ENCODE measurements at places on chromosomes 13 and 19.
A peak's percentile ranks its signal among the peaks of the same experiment; 100 is the strongest.

DNA sequence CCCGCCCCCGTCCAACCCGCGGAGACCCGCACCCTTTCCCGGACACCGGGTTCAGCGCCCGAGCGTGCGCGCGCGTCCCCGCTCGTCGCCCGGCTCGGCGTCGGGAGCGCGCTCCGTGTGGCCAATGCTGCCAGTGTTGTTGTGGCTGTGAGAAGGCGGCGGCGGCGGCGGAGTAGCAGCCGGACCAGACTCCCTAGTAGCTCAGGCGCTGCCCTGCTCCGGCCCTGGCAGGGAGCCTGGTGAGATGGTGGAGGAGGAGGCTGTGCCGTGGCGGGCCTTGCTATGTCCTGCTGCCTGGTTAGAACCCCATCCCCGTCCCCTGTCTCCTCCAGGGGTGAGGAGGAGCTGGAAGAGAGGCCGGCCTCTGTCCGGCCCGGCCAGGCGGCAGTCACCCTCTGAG, 553.2 kb downstream of the TUBA3C start:
- no peak for DNase-seq

DNA sequence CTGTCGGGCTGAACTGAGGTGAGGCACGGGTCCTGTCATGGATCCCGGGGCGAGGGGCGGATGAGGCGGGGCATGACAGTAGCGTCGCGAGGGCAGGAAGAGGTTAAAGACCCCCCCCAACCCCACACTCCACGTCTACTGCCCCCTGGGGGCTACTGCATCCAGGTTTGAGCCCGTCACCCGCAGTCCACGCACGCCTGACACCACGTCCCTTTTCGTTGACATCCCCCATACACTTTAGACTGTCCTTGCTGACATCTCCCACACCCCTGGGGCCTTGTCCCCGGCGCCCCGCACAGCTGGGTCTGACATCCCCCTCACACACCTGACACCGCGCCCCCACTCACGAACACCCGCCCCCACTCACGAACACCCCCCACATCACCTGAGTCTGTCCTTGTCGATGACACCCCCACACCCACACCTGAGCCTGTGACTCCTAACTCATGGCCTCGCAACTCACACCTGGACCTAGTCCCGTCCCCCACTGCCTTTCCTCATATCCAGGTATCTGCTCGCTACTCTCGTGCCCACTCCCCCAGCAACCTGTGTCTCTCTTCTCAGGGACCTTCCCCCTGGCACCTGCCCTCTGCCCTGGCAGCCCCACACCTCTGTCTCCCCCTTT, 416 bp downstream of the SLC25A42 start:
- DNase-seq = no peak

GRCh38 chr13:45479661-45480060, 14.9 kb downstream of the COG3 start:
- no peak for DNase-seq

DNA sequence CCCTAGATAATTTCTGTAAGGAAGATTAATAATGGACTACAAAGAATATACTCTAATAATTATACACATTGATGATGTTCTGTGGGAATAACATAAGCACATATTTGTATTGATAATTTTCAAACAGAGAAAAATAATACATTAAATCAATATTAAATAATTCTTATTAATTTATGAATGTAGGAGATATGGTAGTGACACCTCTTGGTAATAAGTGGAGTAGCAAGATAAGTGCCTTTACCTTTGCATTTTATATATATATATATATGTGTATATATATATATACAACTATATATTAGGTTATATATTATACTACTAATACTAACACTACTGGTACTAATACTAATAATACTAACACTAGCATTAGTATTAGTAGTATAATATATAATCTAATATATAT, 905.8 kb downstream of the SLITRK1 start:
- no peak for DNase-seq

DNA sequence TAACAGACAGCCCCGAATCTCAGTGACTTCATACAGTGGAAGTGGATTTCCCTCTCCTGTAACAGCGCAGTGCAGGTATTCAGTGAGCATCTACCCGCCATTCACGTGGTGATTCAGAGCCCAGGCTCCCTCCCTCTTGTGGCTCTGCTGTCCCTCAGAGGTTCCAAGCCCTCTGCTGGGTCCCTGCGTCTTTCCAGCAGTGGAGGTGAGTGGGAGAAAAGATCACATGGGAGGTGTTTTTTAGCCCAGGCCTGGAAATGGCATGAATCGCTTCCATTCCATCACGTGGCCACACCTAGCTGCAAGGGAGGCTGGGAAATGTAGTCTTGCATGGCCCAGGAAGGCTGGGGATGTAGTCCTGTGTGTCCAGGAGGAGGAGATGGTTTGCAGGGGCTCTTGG, 61.4 kb downstream of the DPF1 start:
- no peak for DNase-seq

- DNase-seq = no peak
These were observed 69.9 kb downstream of the TDRD12 start for GRCh38 chr19:32789429-32789828.

DNA sequence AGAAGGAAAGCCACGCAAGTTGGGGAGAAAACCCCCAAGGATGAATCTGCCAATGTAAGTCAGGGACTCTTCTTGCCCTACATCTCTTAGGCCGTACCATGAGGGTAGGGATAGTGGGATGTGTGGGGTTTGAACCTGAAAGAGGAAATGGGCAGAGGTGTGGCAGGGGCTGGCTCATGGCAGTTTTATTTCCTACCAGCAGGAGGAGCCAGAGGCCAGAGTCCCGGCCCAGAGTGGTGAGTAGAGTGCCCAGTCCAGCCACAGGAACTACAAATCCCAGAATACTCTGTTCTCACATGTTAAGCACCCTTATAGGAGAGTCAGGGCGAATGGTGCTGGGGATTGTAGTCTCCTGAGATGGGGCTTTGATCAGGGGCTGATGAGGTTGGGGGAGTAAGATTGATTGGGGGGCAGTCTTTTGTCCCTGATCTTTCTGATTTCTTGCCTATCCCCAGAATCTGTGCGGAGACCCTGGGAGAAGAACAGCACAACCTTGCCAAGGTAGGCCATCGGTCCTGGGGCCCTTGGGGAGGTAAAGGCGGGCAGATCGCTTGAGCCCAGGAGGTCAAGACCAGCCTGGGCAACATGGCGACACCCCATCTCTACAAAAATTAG, 16.5 kb downstream of the VASP start:
- peak; percentile 87 for DNase-seq

GRCh38 chr13:73057284-73058063, 1.3 kb upstream of the KLF5 start:
- DNase-seq = no peak

GRCh38 chr19:38093587-38093986, 130.4 kb downstream of the DPF1 start:
- DNase-seq = peak; percentile 50

- DNase-seq = no peak
These were observed 172.2 kb downstream of the OLFM4 start for GRCh38 chr13:53200498-53201453.

GRCh38 chr13:103157434-103158145, 91.4 kb upstream of the SLC10A2 start:
- no peak for DNase-seq

- DNase-seq = peak; percentile 91
These were observed 184.1 kb downstream of the ZNF536 start for GRCh38 chr19:30556230-30556711.

DNA sequence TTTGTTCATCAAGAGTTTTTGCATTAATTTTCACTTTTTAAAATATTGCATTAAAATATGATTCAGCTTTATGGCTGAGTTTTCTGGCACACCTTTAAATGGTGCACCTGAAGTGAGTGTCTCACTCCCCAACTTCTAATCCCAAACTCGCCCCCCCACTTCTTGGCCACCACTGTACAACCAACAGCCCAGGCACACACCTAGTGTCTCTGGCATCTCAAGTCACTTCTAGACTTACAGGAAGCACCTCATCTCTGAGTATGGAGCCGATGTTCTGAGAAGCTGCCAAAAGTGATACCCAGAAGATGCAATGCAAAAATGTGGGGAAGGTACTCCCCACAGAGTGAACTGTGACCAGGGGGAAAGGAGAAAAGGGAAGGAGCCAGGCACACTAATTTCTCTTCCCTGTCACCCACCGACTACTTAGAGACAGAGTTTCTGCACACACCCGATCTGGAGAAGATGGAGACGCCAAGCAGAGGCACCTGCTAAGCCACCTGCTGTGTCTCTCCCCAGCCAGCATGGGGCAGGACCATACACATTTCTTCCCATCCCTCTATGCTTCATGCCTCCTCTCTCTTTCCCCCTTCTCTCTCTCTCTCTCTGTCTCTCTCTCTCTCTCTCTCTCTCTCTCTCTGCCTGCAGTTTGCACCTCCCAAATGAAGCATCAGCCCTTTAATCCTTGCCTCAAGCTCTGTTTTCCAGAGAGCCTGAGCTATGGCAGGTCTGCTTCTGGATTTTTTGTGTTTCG, 155.3 kb upstream of the ZNF507 start:
- no peak for DNase-seq

DNA sequence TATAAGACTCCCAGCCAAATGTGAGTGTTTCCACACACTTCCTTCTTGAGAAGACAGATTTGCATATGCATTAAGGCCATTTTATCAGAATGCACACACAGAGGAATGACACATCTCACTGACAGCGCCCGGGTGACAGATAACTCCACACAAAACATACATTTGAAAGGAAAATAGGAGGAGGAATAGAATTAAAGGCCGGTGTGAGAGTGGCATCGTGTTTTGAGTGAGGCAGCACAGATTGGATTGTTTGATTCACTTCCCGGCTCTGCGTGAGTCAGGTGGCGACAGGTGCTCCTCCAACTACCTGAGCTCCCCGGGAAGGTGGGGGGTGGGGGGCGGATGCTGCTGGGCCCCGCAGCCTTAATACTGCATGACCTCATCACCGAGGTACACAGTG, 429.0 kb downstream of the TSHZ3 start:
- DNase-seq = no peak

DNA sequence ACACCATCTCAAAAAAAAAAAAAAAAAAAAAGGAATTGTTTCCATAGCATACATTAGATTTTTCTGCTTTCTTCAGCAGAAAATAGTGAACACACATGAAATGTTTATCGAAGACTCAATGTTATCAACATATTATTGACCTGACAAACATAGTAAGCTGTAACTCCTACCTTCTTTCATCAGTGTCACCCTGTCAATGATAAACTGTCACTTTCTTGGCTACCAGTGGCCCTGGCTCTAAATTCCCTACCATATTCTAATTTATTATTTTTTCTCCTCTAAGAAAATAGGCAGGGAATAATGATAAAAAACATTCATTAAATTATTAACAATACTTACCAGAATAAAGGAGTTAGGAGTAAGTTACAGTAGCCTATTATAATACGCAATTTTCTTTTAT, 127.3 kb upstream of the KLHL1 start:
- DNase-seq = no peak

- DNase-seq = no peak
These were observed 1163.1 kb upstream of the MIR17HG start for GRCh38 chr13:90184355-90184754.

DNA sequence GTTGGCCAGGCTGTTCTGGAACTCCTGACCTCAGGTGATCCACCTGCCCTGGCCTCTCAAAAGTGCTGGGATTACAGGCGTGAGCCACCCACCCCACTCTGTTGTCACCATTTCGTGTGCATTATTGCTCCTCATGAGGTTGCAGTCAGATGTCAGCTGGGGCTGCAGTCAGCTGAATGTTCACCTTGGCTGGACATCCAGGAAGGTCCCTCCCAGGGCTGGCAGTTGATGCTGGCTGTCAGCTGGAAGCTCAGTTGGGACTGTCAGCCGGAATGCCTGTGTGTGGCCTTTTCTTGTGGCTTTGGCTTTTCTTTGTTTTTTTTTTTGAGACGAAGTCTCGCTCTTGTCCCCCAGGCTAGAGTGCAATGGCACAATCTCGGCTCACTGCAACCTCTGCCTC, 6.6 kb downstream of the MEGF8 start:
- DNase-seq = no peak

DNA sequence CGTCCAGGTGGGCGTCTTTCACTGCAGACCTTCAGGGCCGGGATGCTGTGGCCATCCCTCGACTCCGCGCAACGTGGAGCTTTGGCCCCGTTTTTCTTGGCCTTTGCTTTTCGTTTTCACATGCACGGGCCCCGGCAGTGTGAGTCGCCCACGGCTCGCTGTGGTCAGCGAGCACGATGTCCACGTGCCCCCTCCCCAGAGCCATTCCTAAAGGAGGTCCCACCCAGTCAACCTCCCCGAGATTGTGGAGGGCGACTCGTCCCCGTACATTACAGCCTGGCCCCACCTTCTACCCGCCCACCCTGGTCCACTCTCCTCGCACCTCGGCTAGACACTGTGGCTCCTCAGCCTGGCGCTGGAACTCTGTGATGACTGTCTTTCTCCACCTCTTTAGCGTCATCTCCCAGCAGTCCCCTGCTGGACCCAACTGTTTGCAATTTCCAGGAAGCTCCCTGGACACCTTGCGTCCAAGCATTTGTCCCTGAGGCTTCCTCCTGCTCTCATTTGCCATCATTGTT, 405 bp downstream of the ZNF446 start:
- DNase-seq = no peak

DNA sequence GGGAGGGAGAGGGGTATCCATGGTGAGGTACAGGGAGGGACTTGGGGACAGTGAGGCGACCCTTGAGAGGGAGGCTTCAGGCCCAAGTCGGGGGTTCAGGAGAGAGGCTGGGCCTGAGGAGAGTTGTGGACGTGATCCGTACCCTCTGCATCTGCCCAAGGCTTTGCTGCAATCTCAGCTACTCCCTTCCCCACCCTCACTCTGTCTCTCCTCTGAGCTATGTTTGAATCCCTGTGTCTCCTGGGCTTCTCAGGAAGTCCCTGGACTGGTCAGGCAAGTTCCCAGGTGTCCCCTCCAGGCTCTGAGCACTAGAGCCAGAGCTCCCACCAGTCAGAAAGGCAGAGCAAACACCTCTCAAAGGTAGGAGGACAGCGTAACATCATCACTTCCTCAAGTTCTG, 1.8 kb downstream of the LIN37 start:
- DNase-seq = no peak

GRCh38 chr19:47427241-47428176, 8.2 kb upstream of the MEIS3 start:
- DNase-seq = peak; percentile 14

All from globus pallidus (tissue), 1 donor.